Hematopoietic multipotent progenitor cell treated with erythropoietin and hydrocortisone succinate and interleukin-3 and kit ligand, for 15 days (in vitro differentiated cells): ENCODE measurements at places on chromosomes 1 and 21.

DNA sequence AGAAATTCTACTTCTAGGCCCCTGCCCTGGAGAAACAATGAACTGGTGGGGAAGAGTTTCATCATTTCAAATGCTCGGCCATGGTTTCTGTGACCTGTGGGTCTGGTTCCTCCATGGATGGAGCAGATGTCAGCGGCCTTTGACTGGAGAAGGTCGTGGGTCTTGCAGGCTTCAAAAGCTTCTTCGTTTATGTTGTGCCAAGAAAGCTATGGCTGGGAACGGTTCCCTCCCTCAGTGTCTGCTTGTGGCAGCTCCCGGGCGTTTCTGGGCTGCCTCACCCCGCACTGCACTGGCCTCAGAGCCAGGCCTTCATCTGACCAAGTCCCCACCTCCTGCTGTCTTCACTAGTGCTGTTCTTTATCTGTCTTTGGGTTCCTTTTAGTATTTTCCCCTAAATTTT lies 46.4 kb upstream of the POFUT2 start:
- no peak for DNase-seq

DNA sequence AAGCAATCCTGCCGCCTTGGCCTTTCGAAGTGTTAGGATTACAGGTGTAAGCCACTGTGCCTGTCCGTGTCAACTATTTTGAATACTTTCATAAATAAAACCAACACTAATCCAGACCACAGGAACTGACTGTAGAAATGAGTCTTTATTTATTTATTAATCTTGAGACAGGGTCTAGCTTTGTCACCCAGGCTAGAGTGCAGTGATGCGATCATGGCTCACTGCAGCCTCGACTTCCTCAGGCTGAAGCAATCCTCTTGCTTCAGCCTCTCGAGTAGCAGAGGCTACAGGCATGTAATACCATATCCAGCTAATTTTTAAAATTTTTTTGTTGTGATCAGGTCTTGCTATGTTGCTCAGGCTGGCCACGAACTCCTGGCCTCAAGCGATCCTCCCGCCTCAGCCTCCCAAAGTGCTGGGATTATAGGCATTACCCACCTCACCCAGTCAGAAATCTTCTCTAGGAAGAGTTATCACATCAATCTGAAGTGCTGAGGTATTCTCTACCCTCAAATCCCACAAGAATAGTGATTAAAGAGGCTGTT lies 21.7 kb upstream of the CPLANE2 start:
- DNase-seq = no peak

DNA sequence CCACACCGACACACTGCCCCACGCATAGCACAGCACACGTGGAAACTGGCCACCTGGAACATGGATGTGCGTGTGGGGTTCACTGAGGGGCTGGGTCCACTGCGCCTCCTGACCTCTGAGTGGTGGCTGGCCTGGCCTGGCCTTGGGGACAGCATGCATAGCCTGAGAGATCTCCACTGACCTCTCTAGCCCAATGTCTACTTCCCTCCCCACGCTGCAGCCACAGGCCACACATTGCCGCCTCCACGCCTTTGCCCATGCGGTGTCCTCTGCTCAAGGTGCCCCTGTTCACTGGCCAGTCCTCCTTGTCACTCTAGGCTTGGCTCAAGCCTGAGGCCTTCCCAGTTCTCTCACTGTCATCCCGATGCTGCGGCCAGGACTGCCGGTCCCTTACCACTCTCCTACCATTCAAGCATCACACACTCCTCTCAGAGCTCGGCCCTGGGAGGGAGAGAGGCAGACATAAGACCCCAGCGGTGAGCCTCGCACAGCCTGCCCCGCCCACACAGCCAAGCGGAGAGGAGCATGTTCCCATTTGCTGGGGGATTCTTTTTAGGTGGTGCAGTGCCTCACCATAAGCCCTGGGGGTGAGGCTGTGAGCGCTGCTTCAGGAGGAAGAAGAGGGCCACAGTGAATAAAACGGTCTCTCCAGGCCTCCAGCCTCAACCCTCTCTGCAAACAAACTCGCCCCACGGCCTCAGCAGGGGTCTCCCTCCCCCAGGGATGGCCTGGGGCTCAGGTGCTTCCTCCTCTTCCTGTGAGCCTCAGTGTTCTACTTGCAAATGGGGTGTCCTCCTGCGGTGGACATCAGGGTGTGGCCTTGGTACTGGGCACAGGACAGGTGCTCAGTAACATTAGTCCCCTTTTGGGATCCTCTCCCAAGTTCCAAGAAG lies 80.8 kb downstream of the DMRTB1 start:
- no peak for DNase-seq

DNA sequence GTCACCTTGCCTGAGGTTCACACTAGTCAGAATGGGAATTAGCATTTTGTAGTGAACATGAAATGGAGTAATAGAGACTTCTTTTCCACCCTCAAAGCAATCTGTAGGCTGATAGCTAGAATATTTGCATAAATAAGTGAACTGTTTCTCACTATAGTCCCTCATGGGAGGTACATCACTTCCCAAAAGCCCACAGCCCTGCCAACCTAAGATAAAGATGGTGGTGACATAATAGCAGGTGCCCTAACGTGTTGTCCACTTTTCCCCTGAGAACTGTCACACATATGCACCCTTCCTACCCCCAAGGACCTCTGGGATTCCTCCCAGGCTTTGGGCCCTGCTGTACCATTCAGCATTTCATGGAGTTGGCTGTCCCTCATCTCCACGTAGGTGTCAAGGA lies 4.4 kb downstream of the TMEM35B start:
- DNase-seq = no peak

GRCh38 chr1:201752333-201752732 lies 76.6 kb upstream of the IPO9 start:
- no peak for DNase-seq

GRCh38 chr1:72526926-72527325 lies 244.6 kb upstream of the NEGR1 start:
- no peak for DNase-seq

- DNase-seq = no peak
These were observed 10.0 kb downstream of the COL24A1 start for GRCh38 chr1:86146566-86146965.

GRCh38 chr1:236099355-236099974 lies 34.6 kb upstream of the NID1 start:
- no peak for DNase-seq

DNA sequence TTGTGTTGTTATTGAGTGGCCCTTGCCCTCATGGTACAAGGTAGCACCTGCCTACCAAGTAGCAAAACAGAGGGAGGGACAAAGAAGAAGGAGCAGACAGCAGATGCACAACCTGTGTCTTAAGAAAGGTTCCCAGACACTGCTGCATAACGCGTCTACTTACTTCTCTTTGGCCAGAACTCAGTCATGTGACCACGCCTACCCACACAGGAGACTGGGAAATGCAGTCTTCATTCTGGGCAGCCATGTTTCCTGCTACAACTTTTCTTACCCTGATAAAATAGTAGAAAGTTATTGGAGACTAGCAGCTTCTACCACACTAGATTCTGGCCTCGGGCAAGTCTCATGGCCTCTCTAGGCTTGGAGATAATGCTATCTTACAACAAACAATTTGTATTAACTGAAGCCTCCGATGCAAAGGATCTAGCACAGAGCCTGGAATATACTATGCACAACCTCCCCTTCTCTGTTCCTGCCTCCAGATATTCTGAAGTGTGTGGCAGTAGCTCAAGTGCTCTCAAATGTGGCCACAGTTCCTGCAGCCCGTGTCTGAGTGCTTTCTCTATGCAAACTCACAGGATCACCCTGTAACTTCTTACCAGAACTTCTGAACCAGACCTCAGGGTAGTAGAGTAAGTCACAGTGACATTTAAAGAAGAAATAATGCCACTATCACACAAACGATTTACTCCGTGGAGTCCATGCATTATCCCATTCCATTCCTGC lies 34.1 kb upstream of the BTG2 start:
- DNase-seq = peak; percentile 66

DNA sequence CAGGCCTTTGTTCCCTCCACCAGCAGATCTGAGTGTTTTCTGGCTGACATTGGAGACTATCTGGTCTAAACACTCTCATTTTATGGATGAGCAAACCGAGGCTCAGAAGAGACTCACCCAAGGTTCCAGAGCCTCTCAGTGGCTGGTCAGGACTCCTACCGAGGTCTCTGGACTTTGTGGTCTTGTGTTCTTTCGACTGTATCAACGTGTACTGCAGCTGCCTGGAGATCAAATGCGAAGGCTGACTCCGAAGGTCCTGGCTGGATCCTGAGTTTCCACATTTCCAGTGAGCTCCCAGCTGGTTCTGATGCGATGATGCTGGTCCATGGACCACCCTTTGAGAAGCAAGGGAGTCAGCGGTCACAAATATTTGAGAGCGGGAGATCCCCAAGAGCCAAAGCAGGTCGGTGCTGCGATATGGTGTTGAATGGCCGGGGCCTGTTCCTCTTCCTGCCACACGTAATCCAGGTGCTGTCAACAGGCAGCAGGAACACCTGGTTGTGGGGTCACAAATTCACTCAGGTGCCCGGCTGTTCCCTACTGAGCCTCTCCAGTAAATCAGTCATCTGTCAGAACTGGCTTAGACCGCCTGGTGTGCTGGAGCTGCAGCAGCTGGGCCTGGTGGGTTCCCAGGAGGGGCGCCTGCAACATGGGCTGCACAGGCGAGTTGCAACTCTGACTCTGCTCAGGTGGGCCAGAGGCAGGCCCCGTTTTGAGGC lies 94.8 kb upstream of the USP24 start:
- DNase-seq = no peak

GRCh38 chr1:57331620-57332019 lies 92.2 kb downstream of the DAB1 start:
- no peak for DNase-seq

GRCh38 chr1:247487057-247487456 lies 29.2 kb upstream of the OR2B11 start:
- no peak for DNase-seq

GRCh38 chr1:162663086-162663485 lies 30.8 kb downstream of the DDR2 start:
- DNase-seq = no peak

- no peak for DNase-seq
These were observed 300.2 kb upstream of the DUSP10 start for GRCh38 chr1:222042120-222042519.

GRCh38 chr1:40381268-40382107 lies 8.0 kb downstream of the SMAP2 start:
- DNase-seq = peak; percentile 50

DNA sequence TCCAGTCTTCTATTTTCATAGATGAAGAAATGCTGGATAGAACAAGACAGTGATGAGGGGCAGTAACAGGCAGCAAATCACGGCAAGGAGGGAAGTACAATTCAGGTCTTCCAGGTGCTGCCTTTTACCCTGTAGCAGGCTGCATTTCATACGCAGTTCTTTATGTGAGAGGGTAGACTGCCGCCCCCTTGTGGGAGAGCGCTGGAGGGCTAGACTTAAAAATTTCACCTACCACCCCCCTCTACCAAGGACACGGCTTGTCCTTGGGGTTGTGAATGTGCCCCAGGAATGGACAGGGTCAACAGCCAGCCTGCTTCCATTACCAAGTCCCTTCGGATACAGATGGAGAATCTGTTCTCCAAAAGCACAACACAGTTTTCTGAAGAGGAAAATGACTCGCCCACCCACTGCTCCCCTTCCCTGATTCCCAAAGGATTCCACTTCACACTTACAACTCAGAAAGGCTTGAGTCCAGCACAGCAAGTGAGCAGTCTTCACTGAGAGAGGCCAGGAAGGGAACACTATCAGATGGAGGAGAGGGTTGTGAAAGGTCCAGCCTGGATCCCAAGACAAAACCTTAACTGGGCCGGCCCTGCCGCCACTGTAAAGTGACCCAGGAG lies 7.4 kb downstream of the WDR77 start:
- peak; percentile 30 for DNase-seq

DNA sequence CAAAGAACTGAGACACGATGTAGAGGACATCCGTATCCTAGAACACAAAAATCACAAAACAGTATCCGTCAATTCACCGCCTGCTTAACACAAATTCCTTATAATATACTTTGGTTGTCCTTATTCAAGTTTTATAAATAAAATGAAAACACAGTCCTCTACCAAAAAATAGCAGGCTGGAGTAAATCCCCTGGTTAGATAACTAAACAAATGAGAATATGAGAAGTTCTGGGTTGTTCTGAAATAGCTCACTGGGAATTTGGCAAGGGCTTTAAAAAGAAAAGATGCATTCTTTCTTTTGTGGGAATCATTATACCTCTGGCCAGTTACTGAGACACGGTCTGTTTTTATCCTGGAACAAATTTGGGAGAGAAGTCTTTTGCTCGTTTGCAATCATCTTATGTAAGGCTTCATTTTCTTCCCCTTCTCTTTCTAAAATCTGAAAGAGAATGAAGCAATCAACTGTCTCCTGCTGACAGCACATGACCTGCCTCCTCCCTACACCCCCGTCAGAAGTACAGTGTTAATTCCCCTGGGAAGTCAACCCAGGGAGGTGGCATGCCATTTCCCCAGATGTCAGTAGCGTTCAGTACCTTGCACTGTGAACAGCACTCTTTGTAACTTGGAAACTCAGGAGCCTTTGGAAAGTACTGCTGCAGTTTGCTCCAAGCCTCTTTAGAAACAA lies 37.1 kb upstream of the RAP1GAP start:
- no peak for DNase-seq

- no peak for DNase-seq
These were observed 147.9 kb upstream of the JUN start for GRCh38 chr1:58931756-58932155.

- no peak for DNase-seq
These were observed 66.4 kb downstream of the LUZP1 start for GRCh38 chr1:23102289-23102688.

DNA sequence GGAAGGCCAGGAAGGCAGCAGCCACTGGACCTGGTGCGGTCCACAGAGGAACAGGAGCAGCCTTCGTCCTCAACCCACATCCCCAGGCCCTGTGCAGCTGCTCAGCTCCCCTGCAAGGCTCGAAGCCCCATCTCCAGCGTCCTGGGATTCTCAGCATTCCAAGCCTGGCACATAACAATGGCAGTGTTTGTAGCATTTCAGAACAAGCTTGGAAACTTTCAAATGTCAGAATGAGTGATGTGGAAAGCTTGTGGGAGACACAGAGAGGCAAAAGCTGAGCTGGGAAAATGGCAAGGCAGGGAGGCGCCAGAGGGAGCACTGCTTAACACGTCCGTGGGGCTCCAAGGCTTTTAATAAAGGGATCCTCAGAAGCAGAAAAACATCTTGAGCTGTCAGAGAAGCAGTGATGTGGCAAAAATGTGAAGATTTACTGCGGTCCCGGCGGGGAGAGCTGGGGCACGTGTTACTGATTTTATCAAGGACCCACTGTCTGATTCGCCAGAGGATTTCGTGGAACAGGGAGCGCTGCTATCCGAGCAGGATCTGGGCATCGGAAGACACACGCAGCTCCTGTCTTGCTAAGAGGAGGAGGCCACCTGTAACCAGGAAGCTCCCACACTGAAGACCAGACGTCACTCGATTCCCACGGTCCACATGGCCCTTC lies 38.1 kb downstream of the TOMM20 start:
- DNase-seq = no peak
